ENCODE measurements at places on chromosomes 5 and 9. TPM values are rescaled to one million over a fixed set of nuclear protein-coding genes. Genes with fewer than 3 reads are reported as not detected.

- no peak for DNase-seq
Measured at GRCh38 chr5:116075191-116075831, 9.5 kb upstream of the COMMD10 start.

- no peak for DNase-seq
Measured at GRCh38 chr9:132885720-132886333, 7.1 kb downstream of the SPACA9 start.

PRKACG gene
- not detected for total RNA-seq

FREM1 gene
- 0.85 TPM for total RNA-seq

WDR38 gene
- total RNA-seq, result not detected

AGXT2 gene
- total RNA-seq, result not detected

FLT4 gene
- 7.2 TPM for total RNA-seq

Measured in H7 (cell line).